ENCODE measurements at places on chromosomes 5 and 9. TPM values are rescaled to one million over a fixed set of nuclear protein-coding genes. Genes with fewer than 3 reads are reported as not detected.
A peak's percentile ranks its signal among the peaks of the same experiment; 100 is the strongest.

GRCh38 chr5:140148508-140148907, 22.8 kb downstream of the IGIP start:
- no peak for DNase-seq

GRCh38 chr9:74887041-74887980, at the start of gene TRPM6:
TSS of gene TRPM6 (minus strand) at chr9:74887921. CDS start at chr9:74887856, 65 bp downstream.
- peak; percentile 61 for DNase-seq

GRCh38 chr9:99866398-99866797, 40.1 kb upstream of the STX17 start:
- DNase-seq: no peak

GRCh38 chr9:88388886-88389605, 802 bp downstream of the SPIN1 start:
- peak; percentile 72 for DNase-seq

- DNase-seq: no peak
Measured at GRCh38 chr5:302966-303365, 18.5 kb upstream of the AHRR start.

DNA sequence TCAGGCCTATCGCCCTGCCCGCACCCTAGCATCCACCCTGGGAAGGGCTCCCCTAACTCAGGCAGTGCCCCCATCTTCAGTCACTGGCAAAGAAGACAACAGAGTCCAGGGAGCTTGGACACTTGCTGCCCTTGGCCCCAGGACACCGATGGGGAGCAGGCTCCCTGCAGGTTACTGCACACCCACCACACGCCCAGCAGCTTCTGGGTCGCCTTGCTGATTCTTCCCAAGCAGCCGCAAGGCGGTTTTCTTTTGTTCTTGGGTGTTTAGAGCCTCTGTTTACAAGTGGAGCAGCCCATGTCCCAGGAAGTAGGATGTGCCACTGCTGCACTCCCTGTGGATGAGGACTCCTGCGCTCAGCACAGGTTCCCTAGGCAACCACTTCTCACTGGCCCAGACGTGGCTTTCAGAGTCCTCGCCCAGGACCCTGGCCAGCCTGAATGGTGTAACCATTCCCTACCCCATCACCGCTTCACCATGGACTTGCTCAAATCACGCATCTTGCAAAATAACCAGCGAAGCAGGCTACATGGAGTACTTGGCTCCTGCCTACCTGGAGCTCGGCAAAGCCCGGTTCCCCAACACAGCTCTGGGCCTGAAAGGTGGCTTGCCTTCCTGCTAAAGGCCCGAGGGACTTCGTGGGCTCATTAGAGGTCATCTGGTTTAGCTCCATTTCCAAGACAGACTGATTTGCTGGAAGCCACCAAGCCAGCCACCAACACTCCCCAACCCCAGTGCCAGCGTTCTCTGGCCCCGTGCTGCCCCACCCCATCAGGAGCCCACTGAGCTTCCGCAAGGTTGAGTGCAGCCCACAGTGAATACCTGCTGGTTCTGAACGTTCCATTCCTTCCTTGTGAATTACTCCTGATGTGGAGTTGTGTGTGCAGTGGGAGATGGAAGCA, 60.0 kb downstream of the PSMB7 start:
- DNase-seq: no peak

GRCh38 chr5:38601133-38601862, 44.9 kb upstream of the LIFR start:
- no peak for DNase-seq

Gene SLC2A8
- 16.5 TPM for total RNA-seq

Gene NUDT12
- total RNA-seq: 6.3 TPM

Gene GABRA6
- total RNA-seq: not detected

Gene ADRB2
- total RNA-seq: 0.64 TPM

Gene PALM2AKAP2
- total RNA-seq: 61.3 TPM

Gene SLC6A18
- not detected for total RNA-seq

Gene LMX1B
- total RNA-seq: 0.45 TPM

Gene PCDHGA9
- 0.73 TPM for total RNA-seq

Measured in astrocyte (in vitro differentiated cells and primary cell).